Hepatocyte (in vitro differentiated cells): ENCODE measurements at places on chromosomes 3 and 15. TPM values are rescaled to one million over a fixed set of nuclear protein-coding genes. Genes with fewer than 3 reads are reported as not detected.

DNA sequence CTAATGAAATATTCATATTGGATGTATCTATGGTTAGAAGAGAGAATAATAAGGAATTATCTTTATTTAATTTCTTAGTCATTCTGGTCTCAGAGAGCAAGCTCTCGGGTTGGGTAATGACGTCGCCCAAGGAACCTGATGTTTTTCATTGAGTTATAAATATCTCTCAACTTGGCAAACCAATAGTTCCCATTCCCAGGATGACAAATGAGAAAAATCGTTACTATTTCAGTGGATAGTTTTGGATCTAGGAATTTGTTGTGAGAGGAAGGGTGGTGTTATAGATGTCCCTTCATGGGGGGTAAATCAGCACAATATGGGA, 162.9 kb upstream of the NR2E3 start:
- no peak for DNase-seq

DNA sequence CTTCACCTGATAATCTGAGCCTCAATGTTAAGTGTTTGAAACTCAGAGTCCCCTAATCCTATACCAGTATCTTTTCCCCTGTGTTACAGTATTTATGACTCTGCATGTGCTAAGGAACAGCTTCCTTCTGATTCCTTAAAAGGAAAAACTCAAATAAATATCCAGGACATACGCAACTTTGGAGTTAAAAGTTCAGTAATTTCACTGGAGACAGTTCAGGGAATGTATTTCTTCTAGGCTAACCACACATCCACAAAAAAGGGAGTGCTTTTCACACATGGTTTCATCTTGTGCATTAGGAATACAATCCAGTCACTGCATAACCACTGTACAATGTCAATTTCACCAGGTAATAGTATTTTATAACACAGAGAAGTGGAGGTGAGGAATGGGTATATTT, 31.0 kb downstream of the PGBD4 start:
- DNase-seq, result no peak

DNA sequence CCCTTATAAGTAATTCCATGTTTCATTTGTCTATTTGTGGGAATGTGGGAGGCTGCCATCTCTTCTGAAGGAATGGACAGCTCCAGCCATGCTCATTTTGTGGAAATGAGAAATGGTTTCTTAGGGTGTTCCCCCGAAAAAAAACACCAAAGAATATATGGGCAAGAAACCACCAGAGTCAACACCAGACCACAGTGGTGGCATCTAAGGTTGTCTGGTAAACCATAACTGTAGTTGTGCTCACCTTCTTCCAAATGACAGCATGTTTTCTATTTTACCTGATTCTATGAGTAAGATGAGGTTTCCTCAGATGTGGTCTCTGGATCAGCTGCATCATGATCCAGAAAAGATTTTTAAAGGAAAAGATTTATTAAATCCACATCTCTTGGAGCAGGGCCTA, 217.0 kb upstream of the C2CD4B start:
- no peak for DNase-seq

GRCh38 chr15:61153291-61153690, 75.8 kb downstream of the RORA start:
- no peak for DNase-seq

- DNase-seq, result no peak
Observed at GRCh38 chr15:67782691-67782991, 42.7 kb upstream of the SKOR1 start.

GRCh38 chr3:42855547-42856380, 19.9 kb downstream of the CYP8B1 start:
- peak; percentile 52 for DNase-seq

DNA sequence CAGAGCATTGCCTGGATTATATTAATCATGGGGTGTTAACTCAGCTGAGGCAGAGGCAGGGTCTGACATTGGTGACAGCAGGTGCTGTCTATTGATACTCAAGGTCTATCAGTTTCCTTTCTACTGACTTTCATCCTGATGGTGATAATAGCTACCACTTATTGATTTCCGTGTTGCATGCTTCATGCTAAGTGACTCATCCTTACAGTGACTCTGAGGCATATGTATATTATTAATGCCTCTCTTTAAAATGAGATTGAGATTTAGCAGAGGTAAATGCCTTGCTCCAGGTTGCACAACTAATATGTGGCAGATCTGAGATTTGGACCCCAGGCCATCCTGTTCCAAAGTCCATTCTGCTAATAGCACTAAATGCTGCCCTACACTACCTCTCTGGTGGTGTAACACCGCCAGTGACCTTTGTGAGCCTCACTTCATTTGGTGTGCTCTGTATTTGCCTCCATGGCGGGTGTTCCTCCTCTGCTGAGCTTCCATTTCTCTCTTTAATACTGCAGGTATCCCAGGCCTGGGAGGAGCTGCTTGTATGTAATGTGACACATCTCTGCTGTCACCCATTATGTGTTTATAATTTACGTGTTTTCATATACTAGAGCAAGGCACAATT, 50.4 kb downstream of the GPR171 start:
- no peak for DNase-seq

DNA sequence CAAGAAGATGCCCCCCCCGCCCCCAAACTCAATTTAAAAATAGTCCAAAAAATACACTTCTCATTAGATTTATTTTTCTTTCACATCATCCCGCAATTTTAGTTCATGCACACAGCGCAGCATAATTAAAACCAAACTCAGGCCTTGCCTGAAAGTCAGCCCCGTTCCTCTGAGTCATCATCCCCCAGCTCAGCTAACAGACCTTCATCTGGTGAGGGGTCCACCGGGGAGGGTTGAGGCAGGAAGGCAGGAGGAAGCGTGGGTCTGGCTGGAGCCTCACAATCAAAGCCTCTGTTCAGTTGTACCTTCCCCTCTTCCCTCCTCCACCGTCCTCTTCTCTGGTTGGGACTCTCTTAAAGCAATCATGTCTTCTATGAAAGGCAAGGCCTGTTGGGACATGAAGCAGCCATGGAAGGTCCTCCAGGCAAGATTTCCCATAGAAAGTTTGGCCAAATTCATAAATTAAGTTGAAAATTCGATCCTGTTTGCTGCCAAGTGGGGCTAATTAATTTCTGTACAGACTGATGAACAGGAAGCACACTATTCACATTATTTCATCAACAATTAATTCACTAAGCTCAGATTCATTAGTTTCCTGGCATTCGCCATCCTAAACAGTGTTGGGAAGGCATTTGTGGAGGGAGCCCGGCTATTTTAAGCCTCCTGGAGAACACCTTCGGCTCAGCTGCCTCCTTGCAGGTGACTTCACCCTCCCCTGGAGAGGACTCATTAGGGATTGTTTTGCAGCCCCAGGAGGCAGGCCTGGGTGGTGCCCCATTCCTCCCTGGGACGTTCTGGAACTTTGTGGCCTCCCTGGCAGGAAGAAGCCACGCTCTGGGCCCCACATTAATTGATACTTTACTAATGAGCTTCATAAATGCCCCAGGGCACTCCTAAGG, 72.3 kb upstream of the BNC1 start:
- DNase-seq, result no peak

GRCh38 chr15:56917652-56918045, 795 bp upstream of the TCF12 start:
- DNase-seq, result no peak

DNA sequence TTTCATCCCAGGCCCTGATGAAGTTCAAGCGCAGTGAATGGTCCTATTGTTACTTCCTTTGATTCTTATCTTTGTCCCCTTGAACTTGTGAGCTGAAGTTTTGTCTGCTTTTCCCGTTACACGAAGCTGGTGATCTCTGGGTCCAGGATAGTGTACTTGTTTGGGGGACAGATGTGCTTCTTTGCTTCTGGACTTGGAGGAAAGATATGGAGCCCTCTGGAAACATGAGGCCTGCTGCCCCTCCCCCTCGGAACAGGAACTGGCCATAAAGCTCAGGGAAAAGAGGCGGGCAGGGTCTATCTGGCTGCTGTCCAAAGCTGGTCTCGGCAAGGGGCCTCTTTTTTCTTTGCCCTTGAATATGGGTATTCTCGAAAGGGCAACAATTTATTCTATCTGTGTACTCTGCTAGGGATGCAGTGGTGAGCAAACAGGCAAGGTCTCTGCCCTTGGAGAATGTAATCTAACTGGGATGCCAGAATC, 47.6 kb downstream of the IDH2 start:
- DNase-seq, result peak; percentile 45

DNA sequence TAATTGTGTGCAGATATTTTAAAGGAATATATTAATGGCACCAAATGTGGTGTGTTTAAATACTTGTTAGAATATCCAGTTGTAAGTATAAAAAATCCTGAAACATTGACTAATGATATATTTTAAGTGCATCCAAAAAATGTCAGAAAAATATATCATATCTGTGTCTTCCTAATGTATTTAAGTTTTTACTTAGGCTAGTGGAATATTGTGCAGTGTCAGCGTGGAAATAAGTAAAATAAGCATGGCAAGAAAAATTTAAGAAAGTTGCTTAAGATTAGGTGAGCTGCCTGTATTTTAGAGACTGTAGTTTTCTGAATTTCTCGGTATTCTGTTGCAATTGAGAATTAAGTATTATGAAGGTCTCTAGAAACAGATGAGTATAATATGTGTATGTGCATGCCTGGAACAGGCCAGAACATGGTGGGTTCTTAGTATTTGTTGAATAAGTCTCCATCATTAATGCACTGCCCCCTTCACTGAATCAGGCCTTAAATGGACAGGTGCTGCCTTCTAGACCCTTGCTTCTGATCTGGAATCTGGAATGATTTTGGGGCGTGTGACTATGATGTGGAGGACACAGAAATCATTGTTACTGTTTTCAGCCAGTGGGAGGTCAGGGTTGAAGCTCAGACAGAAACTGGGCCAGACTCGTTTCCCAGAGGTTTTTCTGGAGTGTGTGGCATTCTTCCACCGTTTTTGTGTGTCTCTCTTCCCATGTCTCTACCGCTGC, 86.1 kb downstream of the TRAK1 start:
- no peak for DNase-seq

GRCh38 chr15:67054676-67055075, 10.7 kb upstream of the SMAD3 start:
- no peak for DNase-seq

- DNase-seq, result no peak
Observed at GRCh38 chr3:127590282-127590592, 296 bp downstream of the TPRA1 start.

GRCh38 chr3:147298511-147298982, 107.8 kb downstream of the ZIC4 start:
- DNase-seq, result peak; percentile 61

DNA sequence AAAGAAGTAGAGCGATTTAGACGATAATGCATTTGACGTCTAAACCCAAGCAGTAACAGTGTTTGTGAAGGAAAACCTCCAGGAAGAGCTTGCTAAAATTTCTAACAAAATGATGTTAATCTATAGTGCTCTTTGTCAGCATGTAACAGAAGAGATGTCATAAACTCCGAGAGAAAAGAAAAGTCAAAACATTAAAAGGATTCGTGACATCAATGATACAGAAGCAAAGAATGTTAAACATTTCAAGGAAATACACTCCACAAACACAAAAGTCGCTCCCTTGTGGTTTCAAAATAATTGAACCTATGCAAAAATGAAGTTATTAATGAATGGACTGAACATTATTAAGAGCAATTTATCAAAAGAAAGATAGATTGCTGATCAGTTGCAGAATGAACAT, 27.9 kb downstream of the AADAC start:
- DNase-seq, result no peak

GRCh38 chr15:88118035-88118434, 138.5 kb downstream of the NTRK3 start:
- DNase-seq, result no peak

GRCh38 chr3:133691273-133692107, 29.7 kb upstream of the TOPBP1 start:
- DNase-seq, result no peak

Gene CD276
- 94.4 and 106 TPM in 2 replicates for total RNA-seq

Gene KCNMB3
- total RNA-seq, result 2.2 and 2.6 TPM in 2 replicates

Gene AADAC
- 88.5 and 94.0 TPM in 2 replicates for total RNA-seq

Gene CPLX3
- not detected in 2 replicates for total RNA-seq

Gene B3GNT5
- 39.6 and 40.7 TPM in 2 replicates for total RNA-seq

Gene MAGEF1
- 57.6 and 66.5 TPM in 2 replicates for total RNA-seq

Gene ANKUB1
- not detected in 2 replicates for total RNA-seq

Gene SPESP1
- not detected in 2 replicates for total RNA-seq

Gene PODXL2
- total RNA-seq, result 6.4 and 8.0 TPM in 2 replicates

Gene MLF1
- total RNA-seq, result 9.0 and 11.2 TPM in 2 replicates

Gene DENND4A
- 19.7 and 20.7 TPM in 2 replicates for total RNA-seq

Gene SPTSSB
- total RNA-seq, result 5.0 and 5.3 TPM in 2 replicates
